Left ventricle myocardium superior (tissue), 1 donor: ENCODE measurements at places on chromosomes 12 and 14.

DNA sequence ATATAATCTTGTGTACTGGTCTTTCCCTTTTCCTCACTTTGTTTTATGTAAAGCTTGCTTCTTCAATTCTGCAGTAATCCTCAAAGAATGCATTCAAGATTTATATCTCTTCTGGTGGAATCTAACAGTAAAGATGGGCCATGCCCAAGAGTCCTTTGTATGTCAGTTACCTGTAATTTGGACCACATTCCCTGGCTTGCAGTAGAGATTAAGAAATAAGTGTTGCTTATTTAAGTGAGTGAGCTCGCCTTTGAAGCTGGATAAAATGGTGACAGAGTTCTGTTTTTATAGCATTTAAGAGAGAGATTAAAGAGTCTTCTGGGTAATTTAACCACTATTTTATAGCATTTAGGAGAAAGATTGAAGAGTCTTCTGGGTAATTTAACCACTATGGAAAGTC is 262.1 kb upstream of the ATP2B1 start:
- DNase-seq = no peak

DNA sequence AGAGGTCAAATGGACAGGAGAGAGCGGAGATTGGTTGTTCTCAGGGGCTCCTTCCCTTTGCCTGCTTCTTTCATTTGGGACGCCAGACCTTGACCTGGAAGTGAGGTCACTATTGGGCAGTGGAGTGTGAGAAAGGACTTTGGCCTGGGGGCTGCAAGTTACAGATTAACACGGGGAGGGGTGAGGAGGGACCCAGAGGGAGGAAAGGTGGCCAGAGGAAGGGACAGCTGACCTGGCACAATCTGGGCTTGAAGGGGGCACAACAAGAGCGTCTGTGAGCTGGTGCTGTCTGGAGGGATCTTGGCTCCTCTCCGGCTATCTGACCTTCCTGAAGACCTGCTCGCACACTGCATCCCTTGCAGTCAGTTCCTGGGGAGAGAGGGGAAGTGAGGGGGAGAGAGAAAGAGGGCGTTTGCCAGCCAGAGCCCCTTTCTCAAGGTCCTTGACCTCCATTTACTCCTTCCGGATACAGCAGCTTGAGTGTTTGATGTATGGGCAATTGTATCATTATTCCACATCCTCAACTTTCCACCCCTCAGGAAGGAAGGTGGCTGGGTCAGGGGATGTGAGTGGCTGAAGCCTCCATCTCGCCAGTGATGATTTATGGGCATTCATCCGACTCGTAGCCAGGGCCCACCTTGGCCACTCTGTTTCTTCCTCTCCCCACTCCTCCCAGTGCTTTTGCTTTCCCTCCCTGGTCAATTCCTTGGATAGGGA is 4.7 kb downstream of the RBP5 start:
- DNase-seq = no peak

- no peak for DNase-seq
Measured at GRCh38 chr14:71985538-71986189, 53.4 kb downstream of the RGS6 start.

- DNase-seq = no peak
Measured at GRCh38 chr12:32603858-32604257, 75.2 kb upstream of the DNM1L start.

GRCh38 chr12:77599782-77600467 is 230.8 kb upstream of the NAV3 start:
- no peak for DNase-seq

DNA sequence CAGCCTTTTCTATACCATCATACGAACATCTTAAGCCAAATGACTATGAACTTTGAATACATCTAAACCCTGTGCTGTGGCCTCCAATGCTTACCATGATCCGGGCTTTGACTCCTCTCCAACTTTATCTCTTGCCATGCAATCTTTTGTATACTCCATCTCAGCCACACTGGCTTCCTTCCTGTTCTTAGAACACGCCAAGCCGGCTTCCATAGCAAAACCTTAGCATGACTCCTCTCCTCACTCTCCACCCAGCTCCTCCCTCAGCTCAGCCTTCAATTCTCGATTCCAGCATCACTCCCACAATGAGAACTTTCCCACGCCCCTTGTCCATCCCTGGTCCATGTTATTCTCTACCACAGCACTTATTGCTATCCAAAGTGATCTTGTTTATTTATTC is 228.3 kb downstream of the NTF3 start:
- no peak for DNase-seq
